NCI-H526 (cell line): ENCODE measurements at places on chromosomes 2 and 18.

DNA sequence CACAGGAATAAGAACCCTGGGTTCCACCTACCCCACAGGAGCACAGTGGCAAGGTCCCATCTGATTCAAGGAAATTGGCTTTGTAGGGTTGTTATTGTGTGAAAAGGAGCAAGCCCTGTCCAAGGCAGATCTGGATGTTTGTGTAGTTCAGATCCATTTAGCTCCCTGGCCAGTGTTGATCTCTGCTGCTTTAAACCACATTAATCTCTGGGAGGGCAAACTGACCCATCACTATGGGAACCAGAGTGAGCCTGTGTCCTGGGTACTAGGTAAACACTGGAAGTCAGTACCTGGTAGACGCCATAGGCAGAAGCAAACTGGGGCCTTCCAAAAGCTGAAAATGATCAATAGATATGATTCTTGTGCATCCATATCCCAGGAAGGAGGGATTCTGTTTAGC is 271.5 kb upstream of the EPAS1 start:
- no peak for DNase-seq

DNA sequence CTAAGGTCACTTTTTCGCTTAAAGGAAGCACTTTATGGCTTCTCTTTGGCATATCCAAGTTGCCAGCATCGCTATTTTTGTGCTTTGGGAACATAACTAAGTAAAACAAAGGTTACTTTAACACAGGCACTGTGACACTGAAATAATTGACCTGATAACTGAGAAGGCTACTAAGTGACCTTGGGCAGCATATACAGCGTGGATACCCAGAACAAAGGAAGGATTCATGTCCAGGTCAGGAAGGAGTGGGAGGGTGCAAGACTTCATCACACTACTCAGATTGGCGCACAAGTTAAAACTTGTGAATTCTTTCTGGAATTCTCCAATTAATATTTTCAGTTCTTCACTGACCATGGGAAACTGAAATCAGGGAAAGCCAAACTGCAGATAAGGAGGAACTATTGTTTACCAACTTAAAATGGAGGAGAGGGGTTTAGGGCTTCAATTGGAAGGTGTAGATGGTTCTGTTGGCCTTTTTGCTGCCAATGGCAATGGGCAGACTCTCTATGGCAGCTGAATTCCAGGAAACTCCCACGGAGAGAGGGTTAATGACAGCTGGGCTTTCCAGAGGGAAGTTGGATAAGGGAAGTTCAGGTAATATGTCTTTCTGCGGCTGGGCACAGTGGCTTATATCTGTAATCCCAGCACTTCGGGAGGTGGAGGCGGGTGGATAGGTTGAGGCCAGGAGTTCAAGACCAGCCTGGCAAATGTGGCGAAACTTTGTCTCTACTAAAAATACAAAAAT is 45.3 kb downstream of the COMMD1 start:
- DNase-seq, result no peak

GRCh38 chr2:147016181-147016580 is 828.6 kb upstream of the ACVR2A start:
- no peak for DNase-seq

DNA sequence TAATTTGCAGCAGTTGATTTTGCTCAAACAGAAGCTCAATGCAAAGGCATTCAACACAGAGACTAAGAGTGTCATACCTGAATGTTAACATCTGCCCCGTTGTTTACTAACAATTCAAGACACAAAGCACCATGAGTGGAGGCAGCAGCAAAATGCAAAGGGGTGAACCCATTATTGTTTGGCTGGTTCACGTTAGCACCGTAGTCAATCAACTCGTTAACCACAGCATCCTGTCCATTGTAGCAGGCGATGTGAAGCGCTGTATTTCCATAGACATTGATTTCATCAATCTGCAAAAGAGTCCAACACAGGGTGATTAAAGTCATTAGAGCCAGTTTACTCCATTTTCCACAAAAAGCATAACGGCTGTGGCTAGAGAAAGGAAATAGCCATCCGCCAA is 189.3 kb downstream of the ANKRD44 start:
- DNase-seq, result no peak

GRCh38 chr2:42568401-42569115 is at the start of gene MTA3:
MTA3 (plus strand) TSS chr2:42568632; CDS start chr2:42568746, 114 bp downstream.
- DNase-seq, result no peak

DNA sequence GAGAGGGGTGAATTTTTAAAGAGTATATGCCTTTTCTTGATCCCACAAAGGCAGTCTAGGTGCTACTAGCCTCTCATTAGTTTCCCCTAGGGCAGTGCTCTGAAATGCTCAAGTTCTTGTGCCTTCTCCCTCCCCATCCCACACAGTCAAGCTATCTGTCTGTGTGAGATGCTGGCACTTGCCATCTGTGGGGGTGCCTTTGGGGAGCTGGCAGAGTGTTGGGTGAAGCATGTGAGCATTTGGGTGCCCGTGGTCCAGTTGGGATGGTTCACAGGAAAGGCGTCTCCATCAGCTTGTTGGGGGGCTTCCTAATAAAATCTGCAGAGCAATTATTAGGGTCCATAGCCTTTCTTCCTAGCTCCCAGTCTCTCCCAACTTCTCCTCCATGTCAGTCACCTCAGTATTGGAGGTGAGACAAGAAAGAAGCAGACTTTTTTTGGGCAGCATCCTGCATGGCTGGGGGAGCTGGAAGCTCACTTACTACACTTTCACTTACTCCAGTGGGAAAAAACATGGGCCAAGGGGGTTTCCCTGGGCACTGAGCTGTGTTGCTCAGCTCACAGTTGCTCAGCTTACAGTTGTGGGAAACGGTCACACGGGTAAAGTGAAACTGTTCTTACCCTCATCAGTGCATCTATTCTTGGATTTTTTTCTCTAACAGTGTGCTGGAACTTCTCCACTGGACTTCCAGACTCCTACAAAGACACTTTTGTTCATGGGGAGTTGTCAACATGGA is 29.3 kb downstream of the COLEC11 start:
- no peak for DNase-seq

DNA sequence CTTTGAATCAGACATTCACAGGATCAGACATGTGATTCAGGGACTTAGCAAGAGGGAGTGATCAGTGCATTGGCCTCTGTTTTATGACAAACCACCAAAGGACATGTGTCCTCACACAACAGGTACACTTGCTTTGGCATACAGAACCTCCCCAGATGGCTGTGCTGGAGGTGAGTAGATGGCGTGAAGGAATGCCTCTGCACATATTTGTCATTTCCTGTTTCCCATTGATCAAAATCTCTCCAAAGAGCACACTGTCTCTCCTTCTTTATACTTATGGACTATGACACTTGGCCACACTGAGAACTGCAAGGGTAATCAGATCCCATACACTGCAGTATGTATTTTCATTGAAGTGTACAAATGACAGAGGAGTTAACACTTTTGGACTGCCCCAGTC is 927.6 kb downstream of the TSN start:
- DNase-seq, result no peak

- no peak for DNase-seq
Measured at GRCh38 chr18:58113337-58113736, 69.3 kb downstream of the NEDD4L start.

DNA sequence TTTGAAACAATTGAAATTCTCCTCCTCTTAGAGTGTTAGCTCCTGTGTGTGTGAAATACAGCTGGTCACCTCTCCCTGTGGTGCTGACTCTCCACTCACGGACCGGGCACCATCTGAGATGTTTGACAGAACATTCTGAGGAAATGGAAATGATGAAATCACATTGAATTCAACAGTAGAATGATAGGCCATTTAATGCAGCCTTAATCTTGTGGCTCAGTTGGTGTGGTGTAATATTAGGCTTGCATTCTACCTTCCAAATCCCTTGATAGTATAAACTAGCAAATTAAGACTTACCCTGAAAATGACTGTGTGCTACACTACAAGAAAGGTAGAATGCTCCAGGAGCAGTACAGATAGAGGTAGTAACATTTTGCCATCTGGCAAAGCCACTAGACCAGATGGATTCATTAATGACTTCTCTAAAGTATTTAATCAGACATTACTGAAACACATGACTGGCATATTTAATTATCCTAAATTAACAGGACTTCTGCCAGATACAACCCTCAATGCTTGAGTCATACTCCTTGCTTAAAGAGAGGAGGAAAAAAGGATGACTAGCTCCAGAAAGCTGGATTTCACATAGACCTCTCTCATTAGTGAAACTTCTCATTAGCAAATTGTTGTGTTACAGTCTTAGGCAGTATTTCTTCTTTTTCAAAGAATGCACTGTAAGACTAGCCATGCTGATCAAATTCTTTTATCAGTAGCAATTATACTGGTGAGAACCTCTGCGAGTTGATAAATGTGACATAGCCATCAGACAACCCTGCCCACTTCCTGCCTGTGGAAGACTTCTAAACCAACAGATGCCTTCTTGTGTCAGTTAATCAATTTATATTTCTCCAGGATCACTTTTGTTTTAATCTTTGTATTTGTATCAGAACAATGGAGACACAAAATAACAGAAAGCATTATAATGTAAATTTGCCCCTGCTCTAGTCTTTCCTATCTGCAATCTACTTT is 80.6 kb downstream of the EML6 start:
- no peak for DNase-seq

DNA sequence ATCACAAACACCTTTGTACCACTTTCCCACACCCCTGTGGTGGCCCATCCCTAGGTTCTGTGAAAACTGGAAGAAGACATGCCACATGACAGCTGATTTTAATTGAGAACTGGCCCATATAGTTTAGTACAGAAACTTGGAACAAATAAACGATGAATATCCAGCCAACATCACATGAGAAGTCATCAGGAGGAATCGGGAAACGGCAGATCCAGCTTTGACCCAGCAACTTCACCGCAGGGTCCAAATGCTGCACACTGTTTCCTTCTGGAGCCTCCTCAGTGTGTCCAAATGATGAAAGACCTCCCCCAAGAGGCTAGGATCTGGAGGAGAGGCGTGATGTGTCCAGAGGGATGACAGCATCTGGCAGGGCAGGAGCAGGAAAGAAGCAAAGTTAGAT is 75.5 kb downstream of the COPS8 start:
- no peak for DNase-seq

DNA sequence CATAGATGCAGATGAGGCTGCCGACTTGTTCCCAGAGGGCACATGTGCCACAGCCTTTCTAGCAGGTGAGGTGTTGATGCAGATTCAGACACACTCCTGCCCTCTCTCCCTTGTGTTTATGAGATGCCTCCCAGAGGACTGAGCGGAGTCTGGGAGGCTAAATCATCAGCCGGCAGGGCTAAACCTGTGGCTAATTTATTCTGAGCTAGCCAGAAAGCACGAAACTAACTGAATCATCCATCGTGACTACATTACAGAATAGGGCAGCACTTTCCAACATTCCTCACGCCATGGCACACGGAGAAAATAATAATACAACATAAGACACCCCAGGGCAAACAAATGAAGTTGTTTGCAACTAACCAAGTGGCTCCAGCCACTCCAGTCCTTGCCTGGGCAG is 101.7 kb upstream of the FZD7 start:
- DNase-seq, result no peak
